ENCODE measurements at places on chromosomes 7 and 10.

- peak; percentile 35 for DNase-seq
Measured at GRCh38 chr7:45215601-45216062, 58.0 kb downstream of the RAMP3 start.

- no peak for DNase-seq
Measured at GRCh38 chr10:33772370-33773252, 438.1 kb upstream of the NRP1 start.

DNA sequence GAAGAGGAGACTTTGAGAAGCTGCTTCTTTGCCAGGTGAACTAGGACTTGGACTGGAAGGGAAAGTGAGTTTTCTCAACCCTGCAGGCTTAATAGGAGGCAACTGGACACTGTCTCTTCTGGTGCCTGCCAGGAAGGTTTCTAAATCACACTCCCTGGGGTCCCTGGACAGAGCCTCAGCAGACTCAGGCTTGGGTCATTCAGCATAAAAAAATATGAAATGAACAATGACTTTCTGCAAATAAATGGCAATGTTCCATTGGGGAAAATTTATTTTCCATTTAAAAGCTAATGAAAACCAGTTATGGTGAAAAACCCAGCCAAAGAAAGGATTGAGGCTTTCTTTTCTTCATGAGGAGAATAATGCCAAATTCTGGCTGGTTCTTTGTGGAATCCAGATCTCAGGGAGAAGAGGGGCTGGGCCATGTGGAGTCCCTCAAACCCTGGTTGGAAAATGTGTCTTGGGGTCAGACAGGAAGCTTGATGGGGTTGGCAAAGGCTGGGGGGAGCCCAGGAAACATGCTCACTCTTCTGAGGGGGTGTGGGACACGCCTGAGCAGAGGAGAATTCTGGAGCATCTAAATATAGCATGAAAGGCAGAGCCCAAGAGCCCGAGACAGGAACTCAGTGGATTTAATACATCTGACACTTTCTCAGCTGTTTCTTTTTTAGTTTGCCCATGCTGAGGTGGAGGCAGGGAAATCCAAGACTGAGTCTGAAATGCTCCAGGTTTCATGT, 65.2 kb upstream of the EMX2 start:
- no peak for DNase-seq

DNA sequence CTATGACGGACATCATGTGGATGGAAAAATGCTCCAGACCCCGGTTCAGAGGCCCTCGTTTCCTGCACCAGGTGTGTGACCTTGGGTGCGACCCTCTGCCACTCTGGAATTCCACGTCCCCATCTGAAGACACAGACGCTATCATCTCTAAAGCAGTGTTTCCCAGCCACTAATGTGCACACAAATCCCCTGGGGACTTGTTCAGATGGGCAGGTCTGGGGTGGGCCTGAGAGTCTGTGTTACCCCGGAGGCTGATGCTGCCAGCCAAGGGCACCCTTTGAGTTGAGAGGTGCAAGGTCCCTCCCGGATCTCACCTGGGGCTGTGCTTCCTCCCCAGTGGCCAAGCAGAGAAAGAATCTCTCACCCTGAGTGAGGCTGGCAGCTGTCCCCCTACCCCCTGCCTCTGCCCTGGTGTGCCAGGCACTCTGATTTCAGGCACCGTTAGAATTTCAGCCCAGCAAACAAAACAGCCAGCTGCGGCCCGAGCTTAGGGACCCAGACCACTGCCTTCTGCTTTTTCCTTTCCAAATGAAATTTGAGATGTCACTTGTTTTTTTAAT, 90.0 kb downstream of the SLIT1 start:
- no peak for DNase-seq

DNA sequence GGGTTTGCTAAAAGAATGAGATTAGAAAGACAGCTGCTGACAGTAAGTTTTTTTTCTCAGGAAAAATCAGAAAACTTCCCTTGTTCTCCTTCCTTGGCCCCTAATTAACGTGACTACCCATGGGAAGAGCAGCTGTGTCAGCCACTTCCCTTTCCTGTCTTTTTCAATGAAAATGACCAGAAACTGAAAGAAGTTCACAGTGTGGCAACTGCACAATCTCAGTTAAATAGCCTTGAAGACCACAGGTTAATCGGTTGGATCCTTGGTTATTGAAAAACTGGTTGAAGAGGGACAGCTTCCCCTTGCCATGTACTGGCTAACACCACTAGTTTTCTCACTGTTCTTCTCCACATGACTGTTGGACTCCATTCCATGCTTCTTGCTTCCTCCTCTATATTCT, 148.8 kb upstream of the AGR3 start:
- no peak for DNase-seq

- no peak for DNase-seq
Measured at GRCh38 chr10:34176351-34176750, 638.7 kb downstream of the PARD3 start.

DNA sequence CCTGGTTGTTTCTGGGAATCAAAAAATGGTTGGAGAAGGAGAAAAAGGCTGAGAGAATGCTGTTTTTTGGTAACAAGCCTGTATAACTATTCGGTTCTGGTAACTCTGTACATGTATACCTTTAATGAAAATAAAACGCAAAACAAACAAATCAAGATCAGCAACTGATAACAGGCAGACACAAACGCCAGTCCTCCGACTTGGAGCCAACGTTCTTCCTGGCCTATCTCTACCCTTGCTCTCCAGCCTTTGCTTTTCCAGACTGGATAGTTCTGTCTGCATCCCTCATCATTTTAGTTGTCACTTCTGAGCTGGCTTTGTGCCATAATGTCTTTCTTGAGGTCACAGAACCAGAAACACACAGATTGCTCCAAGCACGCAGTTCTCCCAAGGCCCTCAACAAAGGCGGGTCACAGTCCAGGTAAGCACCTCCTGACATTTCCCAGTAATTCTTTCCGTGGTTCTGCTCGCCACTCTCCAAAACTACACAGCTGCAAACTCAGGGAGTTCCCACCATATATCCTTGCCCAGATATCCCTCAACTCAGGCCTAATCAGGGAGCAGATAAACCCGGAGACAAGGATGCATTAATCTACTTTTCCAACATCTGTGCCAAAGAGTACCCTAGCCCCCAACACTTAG, 20.2 kb downstream of the HIP1 start:
- DNase-seq, result no peak

DNA sequence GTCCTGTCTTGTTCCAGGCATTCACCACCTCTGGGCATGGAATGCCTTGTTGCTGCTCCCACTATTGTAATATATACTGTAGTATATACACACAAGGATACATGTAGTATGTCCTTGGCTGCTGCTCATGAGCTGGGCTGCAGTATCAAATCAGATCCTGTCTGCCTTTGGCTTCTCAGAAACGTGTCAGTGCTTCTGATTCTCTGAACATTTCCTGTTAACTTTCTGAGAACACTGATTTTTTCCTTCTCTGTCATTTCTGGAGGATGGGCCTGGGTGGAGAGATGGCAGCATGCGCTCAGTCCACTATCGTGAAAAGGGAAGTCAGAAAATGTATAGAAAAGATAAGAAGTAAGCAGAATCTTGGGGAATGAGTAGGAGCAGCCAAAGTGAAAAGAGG, 12.2 kb downstream of the SFTPA2 start:
- no peak for DNase-seq

DNA sequence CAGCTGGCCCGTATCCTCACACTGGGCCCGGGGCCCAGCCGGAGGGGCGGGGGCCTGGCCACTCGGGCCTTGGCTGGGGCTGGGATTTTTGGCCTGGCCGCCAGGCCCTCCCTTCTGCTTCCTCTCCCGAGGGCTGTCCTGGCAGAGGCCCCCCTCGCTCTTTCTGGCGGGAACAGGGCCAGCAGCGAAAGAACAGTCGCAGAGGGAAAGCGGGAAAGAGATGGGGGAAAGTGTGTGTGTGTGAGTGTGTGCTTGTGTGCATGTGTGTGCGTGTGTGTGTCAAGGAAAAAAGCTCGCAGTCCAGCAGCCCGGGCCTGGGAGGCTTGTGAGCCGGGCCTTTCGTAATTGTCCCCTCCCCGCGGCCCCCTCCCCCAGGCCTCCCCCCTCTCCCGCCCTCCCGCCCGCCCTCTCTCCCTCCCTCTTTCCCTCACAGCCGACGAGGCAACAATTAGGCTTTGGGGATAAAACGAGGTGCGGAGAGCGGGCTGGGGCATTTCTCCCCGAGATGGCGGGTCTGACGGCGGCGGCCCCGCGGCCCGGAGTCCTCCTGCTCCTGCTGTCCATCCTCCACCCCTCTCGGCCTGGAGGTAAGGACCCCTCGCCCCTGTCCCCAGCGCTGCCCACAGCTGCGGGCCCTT, at the start of gene ELN:
ELN (plus strand) TSS at position 491 of the 638 bp plus-strand sequence; CDS start at position 506, 15 bp downstream.
- peak; percentile 52 for DNase-seq

Measured in DMS53 (cell line).